ENCODE measurements at places on chromosomes 2 and 18. TPM values are rescaled to one million over a fixed set of nuclear protein-coding genes. Genes with fewer than 3 reads are reported as not detected.

The LRRC30 gene
- total RNA-seq: not detected

The BOLL gene
- total RNA-seq: not detected

The ELMOD3 gene
- total RNA-seq: 13.7 TPM

DNA sequence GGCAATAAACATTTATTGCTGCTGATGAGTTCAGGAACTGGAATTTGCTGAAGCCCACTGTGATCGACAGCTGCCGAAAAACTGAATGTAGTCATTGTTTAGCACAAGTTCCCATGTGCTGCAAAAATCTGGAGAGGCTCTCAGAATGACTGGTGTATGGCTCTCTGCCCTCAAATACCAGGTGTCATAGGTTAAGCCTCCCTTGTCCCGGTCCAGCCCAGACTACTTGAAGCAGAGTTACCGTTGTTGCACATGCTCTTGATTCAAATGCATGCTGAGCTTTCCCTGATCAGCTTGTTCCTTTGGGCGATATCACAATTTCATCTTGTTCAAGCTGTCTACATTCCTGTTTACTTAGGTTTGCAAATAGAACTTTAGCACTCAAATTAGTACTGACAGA, 625.2 kb downstream of the CPS1 start:
- no peak for DNase-seq
- H3K27ac ChIP-seq: no peak overlapping the region
- H3K4me3 ChIP-seq: no peak overlapping the region
- no peaks in the 10 kb centered on the region for H3K4me1 ChIP-seq

DNA sequence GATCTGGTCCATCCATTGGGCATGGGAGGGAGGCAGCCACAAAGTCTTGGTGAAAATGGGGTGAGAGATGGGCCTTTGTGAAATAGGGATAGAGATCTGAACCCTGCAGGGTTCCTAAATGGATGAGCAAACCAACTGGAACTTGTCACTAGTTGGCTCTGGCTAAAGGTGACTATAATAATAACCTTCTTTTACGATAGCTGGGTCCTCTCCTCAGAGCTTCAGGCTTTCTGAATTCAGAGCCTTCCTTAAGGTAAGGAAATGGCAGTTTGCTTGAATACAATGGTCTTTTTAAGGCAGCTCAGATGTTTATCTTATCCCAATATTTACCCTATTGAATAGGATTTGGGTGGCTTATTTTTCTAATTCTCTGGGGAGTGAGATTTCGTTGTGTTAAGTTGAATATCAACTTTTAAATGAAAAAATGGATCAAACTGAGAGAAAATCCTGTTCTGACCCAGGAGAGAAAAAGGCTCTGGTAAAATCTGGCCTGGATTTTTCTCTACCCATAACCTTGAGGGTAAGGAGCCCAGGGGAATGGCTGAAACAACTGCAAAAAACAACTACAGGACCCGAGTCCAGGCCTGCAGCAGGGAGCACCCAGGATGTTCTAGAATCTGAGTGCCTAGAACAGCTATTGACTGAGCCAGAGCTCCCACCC, 61.1 kb upstream of the CXCR4 start:
- no peak overlapping the region for H3K4me3 ChIP-seq
- no peaks in the 10 kb centered on the region for H3K4me1 ChIP-seq
- no peaks in the 10 kb centered on the region for H3K27me3 ChIP-seq
- no peaks in the 10 kb centered on the region for H3K36me3 ChIP-seq
- DNase-seq: no peak

GRCh38 chr2:207332480-207333212, 166.9 kb upstream of the KLF7 start:
- H3K27me3 ChIP-seq: no peaks in the 10 kb centered on the region
- no peak overlapping the region for H3K27ac ChIP-seq
- peaks cover 48% of the 10 kb centered on the region for H3K4me1 ChIP-seq
- DNase-seq: no peak

- H3K36me3 ChIP-seq: no peaks in the 10 kb centered on the region
- no peak for DNase-seq
- H3K27me3 ChIP-seq: no peaks in the 10 kb centered on the region
- no peak overlapping the region for H3K4me3 ChIP-seq
- H3K4me1 ChIP-seq: no peaks in the 10 kb centered on the region
- no peak overlapping the region for H3K27ac ChIP-seq
Observed at GRCh38 chr2:50491541-50492476, 540.1 kb downstream of the NRXN1 start.

DNA sequence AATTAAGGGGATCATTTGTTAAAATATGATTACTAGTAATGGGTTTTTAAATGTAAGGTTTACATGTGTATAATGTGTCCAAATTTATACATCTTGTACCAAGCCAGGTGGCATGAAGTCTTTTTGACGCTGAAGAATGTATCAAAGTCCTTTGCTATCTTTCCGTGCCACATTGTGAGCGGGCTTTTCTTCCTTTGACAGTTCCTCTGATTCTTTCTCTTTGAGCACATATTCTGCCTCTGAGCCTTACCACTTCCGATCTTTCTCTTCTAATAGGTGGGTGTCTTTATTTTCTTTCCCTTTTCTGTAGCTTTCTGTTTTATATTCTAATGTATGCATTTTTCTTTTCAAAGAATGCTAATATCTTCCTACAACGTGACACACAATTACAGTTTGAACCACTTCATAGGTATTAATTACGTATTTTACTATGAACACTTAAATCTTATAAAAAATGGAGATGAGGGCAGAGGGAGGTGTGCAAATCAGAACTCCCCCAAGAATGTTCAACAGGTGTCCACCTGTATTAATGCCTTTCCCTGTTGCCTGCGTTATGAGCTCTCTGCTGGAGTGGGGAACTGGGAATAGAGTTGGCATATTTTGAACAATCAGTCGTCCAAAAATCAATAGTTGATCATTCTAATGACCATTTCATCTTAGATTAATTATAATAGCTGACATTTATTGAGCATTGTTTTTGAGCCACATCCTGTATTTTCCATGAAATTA, 175.5 kb downstream of the TPGS2 start:
- H3K27ac ChIP-seq: no peak overlapping the region
- H3K36me3 ChIP-seq: no peaks in the 10 kb centered on the region
- no peak for DNase-seq

All from SJSA1 (cell line).